Hematopoietic multipotent progenitor cell treated with erythropoietin and hydrocortisone succinate and interleukin-3 and kit ligand, for 6 days (in vitro differentiated cells): ENCODE measurements at places on chromosomes 12 and 14.

- DNase-seq = no peak
These were observed 146.8 kb upstream of the DIO2 start for GRCh38 chr14:80358112-80358511.

- no peak for DNase-seq
These were observed 83.9 kb downstream of the ARL6IP4 start for GRCh38 chr12:123064366-123064765.

- no peak for DNase-seq
These were observed 131.2 kb downstream of the EML1 start for GRCh38 chr14:99924379-99924778.

GRCh38 chr14:22781301-22781991 is 15.0 kb downstream of the OXA1L start:
- no peak for DNase-seq

GRCh38 chr12:10186299-10186698 is 7.5 kb downstream of the TMEM52B start:
- peak; percentile 36 for DNase-seq

GRCh38 chr14:47917344-47917954 is 242.0 kb upstream of the MDGA2 start:
- peak; percentile 40 for DNase-seq

GRCh38 chr12:47221256-47222023 is 141.7 kb upstream of the AMIGO2 start:
- no peak for DNase-seq

DNA sequence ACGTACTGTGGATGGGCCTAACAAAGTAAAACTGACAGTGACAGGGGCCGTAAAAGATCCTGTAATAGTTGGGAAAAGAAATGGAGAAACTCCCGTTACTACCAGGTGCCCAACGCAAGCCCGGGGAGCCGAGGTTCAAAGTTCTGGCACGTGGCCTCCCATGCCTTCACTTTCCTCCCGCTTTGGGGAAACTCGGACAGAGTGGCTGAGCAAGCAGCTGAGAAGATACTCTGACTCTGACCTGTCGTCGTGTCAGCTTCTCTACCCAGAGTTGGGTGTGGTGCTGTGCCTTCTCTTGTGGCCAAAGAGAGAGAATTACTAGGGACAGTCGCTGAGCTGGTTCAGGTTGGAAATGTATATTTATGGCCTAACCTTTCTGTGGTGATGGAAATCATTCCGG is 1.7 kb downstream of the B4GALNT3 start:
- DNase-seq = no peak

DNA sequence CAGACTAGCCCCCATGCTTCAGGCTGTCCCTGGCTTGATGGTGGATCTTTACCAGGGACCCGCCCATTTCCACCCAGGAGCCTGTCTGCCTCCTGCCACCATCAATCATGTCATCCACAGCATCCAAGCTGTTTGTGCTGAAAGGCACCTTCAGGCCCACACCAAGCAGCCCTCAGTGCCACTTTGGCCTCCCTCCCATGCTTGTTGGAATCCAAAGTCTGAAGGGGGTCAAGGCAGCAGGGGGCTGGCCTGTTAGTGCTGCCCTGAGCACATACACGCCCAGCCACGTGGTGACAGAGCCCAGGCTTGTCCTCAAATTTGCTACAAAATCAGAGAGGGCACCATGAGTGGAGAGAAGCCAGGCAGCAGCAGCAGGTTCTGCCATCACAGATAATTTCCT is 1146.8 kb downstream of the FSCB start:
- no peak for DNase-seq

- DNase-seq = no peak
These were observed 1.7 kb upstream of the JPH4 start for GRCh38 chr14:23580152-23580926.

DNA sequence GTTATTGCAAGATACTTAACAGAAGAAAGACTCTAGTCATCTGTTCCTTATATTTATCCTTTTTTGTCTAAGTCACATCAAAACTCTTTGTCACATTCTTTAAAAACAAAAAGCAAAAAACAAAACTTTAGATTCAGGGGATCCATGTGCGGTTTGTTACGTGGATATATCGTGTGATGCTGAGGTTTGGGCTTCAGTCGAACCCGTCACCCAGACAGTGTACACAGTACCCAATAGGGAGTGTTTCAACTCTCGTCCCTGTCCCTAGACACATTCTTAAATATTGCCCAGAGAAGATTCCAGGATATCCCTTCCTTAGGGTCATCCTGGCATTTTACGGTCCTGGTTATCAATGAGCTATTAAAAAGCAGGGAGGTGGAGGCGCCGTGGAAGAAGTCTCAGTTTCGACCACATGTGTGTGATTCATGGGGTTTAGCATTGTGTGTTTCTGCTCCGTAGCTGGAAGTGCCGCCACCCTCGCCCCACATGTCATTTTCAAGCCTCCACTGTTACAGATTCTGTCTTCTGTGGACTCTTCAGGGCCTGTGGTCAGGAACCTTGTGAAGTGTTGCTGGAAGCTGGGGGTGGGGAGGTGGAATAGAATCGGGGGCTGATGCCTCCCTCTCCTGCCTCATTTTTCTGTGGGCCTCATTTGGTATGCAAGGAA is 19.9 kb downstream of the CCND2 start:
- no peak for DNase-seq

- DNase-seq = no peak
These were observed 8.2 kb downstream of the DMAC2L start for GRCh38 chr14:50320283-50320682.

DNA sequence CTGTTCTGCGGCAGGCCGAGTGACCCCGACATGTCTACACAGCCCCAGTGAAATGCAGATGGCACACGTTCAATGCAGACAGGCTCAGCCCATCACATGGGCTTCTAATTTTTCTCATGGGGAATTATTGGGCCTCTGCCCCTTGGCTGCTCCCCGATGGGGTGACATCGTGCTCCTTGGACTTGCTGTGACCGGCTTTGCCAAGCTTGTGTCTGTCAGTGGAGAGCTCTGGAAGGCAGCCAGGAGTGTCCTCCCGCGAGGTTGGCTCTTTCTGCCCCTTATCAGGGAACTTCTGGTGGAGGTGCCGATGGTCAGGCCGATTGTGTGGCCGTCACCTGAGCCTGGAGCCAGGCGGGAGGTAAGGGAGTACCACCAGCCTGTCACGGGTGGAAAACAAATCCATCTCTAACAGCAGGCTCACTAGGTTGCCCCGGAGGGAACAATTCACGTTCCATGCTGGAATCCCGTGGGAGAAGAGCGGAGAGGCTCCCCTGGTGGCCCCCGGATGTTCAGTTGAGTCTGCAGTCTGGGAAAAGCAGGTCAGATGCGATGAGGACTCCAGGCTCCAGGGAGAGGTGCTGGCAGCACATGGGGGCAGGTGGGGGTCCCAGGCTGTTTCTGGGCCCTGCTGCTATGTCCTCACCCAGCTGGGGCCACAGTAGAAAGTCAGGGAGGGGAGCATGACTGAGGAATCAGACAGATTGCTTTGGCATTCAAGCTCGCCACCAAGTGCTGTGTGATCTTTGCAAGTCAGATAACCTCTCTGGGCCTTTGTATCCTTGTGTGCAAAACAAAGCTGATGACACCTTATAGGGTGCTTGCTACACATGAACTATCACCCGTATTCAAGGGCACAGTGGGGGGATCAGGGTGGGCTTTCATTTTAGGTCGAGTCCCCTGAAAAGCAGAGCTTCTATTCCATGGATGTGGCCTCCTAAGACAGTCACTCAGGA is 43.2 kb upstream of the EML1 start:
- DNase-seq = no peak

GRCh38 chr12:93618891-93619410 is 46.5 kb downstream of the SOCS2 start:
- no peak for DNase-seq

GRCh38 chr12:62264706-62265105 is 4.5 kb downstream of the USP15 start:
- no peak for DNase-seq

DNA sequence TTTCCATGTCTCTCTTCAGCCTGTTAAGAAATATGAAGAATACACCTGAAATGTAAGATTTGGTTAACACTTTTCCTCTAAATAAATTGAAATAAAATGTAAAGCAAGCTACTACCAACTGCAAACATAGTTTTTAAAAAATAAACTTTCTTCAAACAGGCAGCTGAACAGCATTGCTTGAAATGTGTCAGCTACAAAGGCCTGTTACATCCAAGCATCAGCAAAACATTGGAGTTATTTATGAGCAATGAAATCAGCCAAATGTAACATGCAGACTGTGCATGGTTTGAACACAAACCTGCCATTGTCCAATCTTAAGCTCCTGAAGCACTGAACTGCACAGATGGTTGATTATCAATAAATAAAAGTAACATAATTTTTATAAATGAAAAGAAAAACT is 291.3 kb downstream of the ACSS3 start:
- no peak for DNase-seq

DNA sequence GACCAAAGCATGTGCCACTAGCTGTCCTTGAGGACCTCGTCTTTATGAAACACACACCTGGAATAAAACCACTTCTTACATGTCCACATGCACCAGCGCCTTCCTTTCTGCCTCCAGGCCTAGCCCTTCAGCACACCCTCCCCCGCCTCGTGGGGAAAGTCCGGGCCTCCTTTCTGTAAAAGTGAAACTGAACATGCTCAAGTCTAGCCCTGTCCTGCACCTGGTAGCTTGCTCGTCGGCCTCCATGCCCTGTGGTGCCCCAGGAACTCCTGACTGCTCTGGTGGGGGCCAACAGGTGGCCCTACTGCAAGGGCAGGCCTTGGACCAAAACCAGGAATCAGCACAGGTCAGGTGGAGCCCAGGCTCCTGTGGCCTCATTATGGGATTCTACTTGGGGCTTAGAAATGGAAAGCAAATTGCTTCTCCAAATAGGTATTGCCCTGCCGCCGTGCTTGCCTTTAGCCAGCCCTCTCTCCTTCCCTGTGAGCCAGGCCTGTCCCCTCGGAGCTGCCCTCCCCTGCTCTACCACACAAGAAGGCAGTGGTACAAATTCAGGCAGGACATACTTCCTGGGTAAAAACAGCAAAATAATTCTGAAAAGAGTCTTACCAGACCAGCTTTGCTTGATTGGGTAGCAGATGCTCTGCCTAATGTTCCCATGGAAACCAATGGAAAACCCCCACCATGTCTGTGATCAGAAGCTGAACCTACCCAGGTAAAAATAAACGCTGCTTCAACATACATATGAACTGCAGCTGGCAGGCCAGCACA is 43.5 kb downstream of the ERH start:
- DNase-seq = no peak

- no peak for DNase-seq
These were observed 50.9 kb upstream of the BCL2L14 start for GRCh38 chr12:12019881-12020280.

- DNase-seq = no peak
These were observed 2.0 kb downstream of the DTX1 start for GRCh38 chr12:113058553-113058952.

DNA sequence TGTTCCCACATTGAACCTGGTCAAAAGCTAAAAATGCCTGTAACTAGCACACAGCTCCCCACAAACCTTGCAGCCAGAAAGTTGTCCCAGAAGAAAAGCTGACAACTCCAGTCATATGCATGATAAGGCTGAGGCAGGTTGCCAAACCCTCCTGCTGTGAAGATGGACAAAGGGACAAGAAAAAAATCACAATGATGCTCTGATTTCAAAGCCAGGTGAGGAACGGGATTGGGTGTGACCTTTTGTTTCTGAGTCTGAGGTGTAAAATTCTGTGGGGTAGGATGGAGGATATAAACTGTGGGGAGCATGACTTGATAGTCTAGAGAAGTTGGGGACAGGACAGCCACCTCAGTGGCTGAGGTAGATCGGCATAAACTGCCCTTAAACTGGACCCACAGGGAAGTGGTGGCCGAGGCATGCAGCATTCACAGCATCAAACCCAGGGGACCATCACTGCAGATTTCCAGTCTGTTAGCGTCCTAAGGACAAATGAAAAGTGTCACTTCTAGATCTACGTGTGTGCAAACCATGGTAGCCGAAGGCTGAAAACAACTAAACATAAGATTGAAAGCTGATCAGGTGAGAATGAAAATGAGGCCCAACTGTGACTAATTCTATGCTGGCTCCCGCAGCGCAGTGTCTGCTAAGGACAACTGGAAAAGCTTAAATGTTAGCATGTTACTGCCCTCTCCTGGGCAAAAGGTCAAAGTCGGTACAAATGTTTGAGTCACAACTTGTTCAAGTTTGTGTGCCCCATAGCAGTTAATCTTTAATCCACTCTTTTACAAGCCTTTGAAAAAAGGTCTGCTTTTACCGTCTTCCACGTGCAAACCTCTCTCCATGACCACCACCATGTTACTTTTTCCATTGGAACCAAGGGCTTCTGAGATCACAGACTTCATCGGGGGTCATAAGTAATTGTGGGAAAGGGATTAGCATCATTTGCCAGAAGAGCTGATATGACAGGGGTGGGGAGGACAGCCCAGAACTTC is 39.8 kb downstream of the GRIN2B start:
- peak; percentile 59 for DNase-seq

DNA sequence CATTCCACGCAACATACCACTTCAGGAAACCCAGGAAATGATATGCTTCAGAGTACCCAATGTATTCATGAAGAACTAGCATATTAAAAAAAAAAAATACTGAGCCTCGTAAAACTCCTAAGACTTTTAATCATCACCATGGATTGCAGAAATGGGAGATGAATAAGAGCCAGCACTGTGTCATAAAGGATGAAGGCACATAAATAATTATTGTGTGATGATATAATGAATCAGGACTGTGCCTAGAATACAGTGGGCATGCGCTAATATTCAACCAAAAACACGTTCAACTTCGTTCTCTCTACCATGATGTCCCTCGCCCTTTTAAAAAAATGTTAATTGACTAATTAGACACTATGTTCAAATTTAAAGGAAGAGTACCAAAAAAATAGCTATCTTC is 68.7 kb downstream of the CIT start:
- no peak for DNase-seq

DNA sequence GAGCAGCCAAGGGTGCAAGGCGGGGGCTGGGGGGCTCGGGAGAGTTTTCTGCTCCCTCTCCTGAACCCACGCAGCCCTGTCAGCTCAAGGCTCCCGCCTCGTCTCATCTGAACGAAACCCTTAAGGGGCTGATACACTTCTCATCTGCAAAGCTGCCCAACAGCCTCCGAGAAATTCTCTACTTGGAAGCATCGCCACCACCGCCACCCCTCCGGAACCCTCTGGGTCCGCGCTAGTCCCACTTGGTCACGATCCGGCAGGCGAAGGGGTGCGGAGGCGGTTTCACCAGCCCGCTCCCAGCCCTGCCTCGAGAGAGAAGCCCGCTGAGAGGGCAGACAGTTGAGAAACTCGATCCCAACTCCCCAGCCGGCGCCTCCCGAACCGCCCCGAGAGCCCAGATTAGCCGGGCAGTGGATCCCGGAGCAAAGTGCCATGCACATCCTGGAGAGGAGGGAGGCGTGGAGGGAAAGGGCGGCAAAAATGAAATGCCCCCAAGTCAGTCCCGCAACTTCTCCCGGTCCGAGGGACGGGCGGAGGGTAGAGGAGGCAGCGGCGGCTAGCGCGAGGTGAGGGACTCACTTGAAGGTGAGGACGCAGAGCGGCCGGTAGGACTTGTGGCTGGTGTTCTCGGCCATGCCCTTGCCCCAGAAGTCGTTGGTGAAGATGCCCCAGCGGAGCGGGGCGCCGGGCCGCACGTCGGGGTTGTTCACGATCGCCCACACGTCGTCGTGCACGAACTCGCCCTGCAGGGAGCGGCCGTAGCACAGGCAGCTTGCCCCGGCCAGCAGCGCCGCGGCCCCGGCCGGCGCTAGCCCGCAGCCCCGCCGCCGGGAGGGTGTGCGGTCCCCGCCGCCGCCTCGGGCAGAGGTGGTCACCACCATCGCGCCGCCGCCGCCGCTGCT is 620 bp downstream of the TMTC1 start:
- DNase-seq = peak; percentile 10
